ENCODE measurements at places on chromosomes 1 and 21.

GRCh38 chr21:30718239-30718909, at the start of gene KRTAP21-3:
KRTAP21-3 (minus strand) TSS chr21:30718777; CDS start chr21:30718759, 18 bp downstream.
- DNase-seq, result no peak

GRCh38 chr1:143680304-143680703, 291.5 kb downstream of the FAM72C start:
- DNase-seq, result no peak

GRCh38 chr1:62336995-62337705, 17.9 kb upstream of the KANK4 start:
- DNase-seq, result no peak

DNA sequence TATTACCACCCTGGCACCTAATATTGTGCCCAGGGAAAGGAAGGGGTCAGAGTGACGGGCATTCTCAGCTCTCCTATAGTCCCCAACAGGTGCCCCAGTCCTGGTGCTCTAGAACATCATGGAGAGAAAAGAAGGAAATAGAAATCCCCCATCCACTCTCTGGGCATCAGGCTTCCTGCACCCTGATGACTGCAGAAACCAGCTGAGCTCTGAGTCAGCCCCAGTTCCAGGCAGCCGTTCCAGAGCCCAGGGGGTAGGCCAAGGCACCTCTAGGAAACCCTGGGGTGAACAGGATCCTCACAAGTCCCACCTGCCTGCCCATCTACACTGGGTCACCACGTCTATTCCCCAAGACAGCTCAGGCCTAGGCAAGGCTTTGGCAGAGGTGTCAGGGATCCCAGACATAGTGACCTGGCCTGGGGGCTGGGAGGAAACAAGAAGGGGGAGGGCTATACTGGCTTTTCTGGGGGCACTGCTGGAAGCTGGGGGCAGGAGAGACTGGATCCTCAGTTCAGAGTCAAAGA, 709 bp downstream of the NECTIN4 start:
- DNase-seq, result no peak

- no peak for DNase-seq
These were observed 52.0 kb downstream of the KIF21B start for GRCh38 chr1:200971428-200971903.

DNA sequence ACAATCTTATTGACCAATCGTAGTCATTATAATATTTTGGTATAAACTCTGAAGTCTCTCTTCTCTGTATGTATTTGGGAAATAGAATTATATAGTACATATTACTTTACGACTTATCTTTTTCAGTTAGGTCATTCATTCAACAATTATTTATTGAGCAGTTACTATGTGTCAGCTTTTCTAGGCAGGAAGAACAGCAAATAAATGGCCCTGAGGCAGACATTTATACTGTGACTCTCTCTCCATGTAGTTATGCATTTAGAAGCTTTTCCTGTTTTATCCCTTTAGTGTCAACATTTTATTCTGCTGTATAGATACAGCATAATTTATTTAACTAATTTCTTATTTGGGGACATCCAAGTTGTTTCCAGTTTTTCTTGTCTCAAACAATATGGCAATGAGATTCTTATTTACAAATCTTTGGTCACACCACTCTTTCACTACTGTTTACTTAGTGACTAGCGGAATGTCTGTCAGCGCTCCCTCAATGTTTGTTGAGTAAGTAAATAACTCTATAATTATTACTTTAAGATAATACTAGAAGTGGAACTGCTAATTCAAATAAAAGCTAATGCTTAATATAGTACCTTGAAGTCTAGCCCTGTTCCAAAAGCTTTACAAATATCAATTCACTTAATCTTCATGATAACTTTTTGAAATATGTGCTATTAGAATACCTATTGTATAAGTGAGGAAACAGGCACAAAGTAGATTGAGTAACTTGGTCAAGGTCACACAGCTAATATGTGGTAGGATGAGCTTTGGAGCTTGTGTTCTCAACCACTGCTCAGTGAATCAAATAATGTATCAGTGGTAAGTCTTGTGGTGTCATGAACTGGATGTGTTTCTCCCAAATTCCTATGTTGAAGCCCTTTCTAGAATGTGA, 465.6 kb downstream of the SIPA1L2 start:
- DNase-seq, result no peak

GRCh38 chr1:6435129-6435528, 10.6 kb downstream of the ESPN start:
- no peak for DNase-seq

DNA sequence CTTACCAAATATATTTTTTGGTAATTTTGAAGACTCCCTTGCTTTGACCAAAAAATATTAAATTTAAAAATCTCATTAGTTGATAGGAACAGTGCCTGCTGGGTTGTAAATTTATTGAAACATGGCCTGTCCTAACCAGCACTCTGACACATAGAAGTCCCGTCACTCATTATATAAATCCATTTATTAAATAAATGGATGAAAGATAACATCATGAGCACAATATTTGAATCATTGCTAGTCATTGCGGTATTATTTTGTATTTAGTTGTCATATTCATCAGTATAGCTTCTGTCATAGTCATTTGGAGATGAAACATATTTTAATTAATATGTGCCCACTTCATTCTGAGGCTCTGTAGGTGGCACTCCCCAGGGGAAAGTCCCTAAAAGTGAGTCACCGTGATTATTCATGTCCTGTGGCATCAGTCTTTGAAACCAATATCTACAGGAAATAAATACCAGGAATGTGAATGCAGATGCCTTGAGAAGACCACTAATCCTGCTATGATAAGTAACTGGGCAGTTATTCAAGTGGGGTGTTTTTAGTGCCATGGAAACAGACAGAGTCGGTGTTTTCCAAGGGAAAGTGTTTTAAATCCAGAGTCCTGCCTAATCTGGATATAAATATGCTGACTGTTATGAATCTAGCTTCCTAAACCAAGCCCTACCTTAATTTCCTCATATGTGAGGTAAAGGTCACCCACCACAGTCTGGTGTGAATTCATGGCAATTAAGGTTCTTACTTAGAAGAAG, 302.0 kb downstream of the DUSP10 start:
- DNase-seq, result no peak

GRCh38 chr21:44555200-44555875, 3.3 kb downstream of the KRTAP10-3 start:
- DNase-seq, result no peak

- DNase-seq, result no peak
These were observed 49.5 kb upstream of the RAB4A start for GRCh38 chr1:229221106-229222019.

- DNase-seq, result no peak
These were observed 3.2 kb upstream of the C1orf74 start for GRCh38 chr1:209787551-209787950.

DNA sequence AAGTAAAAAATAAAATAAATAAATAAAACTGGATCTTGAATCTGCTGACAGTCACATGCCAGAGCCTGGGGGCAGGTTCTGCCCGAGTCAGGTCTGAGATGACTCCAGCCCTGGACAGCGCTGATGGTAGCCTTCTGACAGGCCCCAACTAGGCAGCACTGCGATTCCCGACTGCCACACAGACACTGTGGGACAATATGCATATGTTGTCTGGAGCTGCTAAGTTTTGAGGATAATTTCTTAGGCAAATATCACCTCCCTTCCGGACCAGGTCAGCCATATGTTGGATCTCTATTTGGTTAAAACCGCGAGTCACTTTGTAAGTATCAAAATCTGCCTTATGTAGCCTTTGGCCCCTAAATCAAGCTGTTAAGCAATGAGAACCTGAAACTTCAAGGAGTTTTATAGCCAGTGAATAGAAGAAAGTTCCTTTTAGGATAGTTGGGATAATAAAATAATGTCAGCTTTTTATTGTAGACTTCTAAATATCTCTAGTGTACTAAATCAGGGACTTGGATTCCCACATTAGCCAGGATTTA, 20.8 kb upstream of the TRIM17 start:
- no peak for DNase-seq

GRCh38 chr21:21159253-21159899, 161.2 kb downstream of the NCAM2 start:
- DNase-seq, result no peak

DNA sequence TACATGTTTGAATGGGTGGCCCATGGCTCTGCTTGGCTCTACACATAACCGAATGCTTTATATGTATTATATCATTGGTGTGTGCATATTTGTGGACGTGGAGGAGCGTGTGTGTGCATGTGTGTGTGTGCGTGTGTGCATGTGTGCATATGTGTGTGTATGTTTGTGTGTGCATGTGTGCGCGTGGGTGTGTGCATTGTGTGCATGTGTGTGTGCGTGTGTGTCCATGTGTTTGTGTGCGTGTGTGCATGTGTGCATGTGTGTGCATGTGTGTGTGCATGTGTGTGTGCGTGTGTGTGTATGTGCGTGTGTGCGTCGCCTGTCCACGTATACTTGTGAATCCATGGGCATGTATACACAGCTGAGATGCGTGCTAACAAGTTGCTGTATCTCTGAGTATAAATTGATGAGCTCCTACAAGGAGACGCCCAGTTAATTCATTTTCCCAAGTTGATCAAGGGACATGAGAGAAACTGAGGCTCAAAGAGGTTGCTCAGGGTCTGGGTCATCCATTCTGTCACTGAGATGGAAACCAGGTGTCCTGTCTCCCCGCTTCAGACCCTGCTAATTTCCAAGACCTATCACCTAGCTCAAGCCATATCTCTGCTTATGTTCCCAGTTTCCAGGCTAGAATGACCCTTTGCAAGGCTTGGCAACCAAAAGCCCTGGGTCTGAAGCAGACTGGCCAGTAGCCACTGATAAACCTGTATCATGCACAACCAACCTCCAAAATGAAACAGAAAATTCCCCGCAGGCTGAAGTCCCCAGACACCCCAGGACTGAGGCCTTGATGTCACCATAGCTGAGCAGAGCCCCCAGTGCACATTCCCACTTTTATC, 2.8 kb upstream of the CTRC start:
- DNase-seq, result no peak

GRCh38 chr1:93021539-93022134, 57.4 kb upstream of the MTF2 start:
- DNase-seq, result peak; percentile 7

DNA sequence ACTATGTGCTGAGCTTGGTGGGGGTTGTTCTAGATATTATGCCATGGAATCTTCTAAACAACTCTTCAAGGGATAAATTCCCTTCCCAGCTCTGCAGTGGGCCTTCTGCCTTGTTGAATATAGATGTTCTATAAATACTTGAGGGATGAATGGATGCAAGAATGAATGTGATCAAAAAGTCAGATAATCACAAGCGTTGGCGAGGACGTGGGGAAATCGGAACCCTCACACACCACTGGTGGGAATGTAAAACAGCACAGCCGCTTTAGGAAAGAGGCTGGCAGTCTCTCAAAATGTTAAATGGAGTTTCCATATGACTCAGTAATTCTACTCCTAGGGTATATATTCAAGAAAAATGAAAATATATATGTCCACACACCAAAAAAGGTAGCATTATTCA, 19.0 kb downstream of the SDC3 start:
- no peak for DNase-seq

- DNase-seq, result no peak
These were observed 9.0 kb downstream of the RAD54L start for GRCh38 chr1:46256523-46256922.

DNA sequence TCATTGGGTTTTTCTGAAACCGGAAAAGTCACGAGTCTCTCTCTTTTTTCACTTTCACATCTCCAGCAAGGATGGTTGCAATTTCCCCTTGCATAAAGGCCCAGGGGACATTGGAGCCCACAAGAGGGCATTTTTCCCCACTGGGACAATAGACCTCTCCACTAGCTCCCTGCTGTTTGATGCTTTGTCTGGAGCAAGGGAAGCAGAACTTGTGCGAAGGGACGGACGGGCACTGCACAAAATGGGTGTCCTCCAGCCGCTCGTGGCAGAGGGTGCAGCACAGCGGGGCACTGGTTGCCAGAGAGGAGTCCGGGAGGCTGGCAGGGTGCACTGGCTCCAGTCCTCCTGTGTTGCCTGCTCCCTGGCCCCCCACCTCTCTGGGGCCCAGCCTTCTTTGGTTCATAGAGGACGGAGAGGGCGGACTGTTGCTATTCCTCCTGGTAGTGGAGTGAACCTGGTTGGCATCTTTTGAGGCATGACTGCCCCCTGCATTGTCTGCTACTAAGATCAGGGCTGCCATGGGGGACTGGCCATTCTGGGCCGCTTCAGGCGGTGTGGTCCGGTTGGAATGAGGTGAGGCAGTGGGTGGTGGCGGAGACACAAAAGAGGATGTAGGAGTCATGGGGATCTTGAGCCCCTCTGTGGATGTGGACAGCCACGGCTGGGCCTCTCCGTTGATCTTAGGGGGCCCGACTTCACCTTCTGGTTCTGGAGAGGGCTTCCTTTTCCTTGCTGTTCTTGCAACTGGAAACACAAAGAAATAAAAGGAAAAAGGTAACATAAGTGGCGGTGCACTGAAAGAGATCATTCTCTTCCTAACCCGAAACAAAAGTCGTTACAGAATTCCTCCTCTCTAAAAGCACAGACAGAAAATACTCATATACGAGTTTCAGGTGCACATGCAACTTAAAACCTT, 2.6 kb downstream of the IRF2BP2 start:
- DNase-seq, result no peak

DNA sequence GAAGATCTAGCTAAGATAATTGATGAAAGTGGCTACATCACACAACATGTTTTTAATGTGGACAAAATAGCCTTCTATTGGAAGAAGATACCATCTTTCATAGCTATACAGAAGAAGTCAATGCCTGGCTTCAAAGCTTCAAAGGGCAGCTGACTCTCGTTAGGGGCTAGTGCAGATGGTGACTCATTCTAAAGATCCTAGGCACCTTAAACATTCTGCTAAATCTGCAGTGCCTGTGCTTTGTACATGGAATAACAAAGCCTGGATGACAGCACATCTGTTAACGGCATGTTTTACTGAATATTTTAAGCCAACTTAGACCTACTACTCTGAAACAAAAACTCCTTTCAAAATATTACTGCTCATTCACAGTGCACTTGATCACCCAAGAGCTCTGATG, 65.6 kb upstream of the USP24 start:
- no peak for DNase-seq

GRCh38 chr21:25536752-25537151, 70.5 kb downstream of the MRPL39 start:
- no peak for DNase-seq

GRCh38 chr1:246893191-246893939, 38.4 kb downstream of the AHCTF1 start:
- no peak for DNase-seq

- peak; percentile 13 for DNase-seq
These were observed 73.9 kb upstream of the VTCN1 start for GRCh38 chr1:117284399-117285215.

DNA sequence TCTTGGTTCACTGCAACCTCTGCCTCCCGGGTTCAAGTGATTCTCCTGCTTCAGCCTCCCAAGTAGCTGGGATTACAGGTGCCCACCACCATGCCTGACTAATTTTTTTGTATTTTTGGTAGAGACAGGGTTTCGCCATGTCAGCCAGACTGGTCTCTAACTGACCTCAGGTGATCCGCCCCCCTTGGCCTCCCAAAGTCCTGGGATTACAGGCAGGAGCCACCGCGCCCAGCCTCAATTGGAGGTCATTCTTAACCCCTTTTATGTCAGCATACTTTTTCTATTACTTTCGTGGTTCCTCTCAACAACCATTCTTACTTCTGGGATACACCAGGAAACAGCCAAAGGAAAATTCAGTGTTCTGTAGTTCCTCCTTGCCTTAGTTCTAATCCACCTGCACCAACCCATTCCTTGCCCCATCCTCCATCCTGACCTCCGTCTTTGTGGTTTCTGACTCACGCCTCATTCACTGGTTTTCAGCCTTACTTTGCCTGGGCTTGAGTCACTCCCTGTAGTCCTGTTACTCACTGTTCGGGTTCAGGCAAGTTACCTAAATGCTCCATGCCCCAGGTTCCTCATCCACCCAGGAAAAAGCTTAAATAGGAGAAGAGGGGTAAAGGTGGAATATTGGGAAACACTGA, 12.9 kb upstream of the BCL10 start:
- DNase-seq, result peak; percentile 4
